CD4-positive, alpha-beta T cell treated with Interleukin-15 for 1 hour (primary cell): ENCODE measurements at places on chromosomes 5 and 9.
A peak's percentile ranks its signal among the peaks of the same experiment; 100 is the strongest.

- no peak for DNase-seq
Observed at GRCh38 chr9:95096381-95096780, 221.1 kb downstream of the FANCC start.

DNA sequence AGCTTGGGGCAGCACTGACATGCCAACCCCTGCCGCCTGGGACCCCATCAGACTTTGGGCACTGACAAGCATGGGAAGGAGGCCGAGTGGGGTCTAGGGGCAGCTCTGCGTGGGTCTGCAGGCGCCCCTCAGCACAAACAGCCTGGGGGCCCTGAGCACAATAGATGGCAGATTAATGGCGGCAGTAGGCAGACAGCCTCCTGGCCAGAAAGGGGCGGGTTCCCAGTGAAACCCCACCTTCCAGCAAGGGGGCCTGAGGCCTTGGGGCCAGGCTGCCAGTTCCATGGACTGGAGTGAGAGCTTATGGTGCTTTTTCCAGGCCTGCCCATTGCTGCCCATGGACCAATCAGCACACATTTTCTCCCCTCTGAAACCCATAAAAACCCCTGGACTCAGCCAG lies 2031.2 kb downstream of the EFNA5 start:
- DNase-seq, result no peak

DNA sequence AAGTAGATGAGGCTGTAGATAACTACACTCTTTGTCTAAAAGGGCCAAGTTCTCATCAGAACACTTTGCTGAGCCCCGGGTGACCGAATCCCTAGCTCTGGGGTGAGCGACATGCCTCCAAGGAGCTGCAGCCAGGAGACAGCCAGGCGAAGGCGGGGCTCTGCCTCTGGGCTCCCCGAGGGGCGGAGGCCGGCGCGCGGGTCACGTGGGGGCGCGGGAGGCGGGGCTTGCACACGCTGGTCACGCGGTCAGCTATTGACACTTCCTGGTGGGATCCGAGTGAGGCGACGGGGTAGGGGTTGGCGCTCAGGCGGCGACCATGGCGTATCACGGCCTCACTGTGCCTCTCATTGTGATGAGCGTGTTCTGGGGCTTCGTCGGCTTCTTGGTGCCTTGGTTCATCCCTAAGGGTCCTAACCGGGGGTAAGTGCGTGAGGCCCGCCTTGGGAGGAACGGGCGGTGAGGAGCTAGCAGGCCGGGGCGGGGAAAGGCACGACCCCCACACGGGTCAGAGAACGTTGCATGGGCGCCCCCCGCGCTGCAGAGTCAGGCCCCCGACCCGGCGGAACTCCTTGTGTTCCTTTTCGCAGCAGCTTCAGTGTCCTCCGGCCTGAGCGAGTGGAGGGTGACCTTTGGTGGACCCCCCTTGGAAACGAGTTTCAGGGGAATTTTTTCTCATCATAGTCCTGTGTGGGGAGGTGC lies at the start of gene ATP6V0E1:
Gene ATP6V0E1 (plus strand): TSS at position 230 of the 702 bp plus-strand sequence. CDS start 90 bp downstream, at position 320.
- DNase-seq, result peak; percentile 92

- DNase-seq, result no peak
Observed at GRCh38 chr5:91135475-91136248, 247.5 kb downstream of the ARRDC3 start.

DNA sequence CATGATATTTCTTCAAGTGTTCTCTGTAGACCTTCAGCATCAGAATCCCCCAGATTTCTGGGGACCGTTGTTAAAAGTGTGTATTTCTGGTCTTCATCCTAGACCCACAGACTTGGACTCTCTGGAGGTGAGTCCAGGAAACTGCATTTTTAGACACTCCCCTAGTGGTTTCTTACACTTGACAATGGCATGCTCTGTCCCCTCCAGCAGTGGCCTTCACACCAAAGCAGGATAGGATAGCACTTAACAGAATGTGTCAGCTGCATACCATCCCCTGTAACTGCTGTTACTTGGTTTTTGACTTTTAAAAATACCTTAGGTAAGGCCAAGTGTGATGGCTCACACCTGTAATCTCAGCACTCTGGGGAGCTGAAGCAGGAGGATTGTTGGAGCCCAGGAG lies 20.8 kb downstream of the CDO1 start:
- no peak for DNase-seq

DNA sequence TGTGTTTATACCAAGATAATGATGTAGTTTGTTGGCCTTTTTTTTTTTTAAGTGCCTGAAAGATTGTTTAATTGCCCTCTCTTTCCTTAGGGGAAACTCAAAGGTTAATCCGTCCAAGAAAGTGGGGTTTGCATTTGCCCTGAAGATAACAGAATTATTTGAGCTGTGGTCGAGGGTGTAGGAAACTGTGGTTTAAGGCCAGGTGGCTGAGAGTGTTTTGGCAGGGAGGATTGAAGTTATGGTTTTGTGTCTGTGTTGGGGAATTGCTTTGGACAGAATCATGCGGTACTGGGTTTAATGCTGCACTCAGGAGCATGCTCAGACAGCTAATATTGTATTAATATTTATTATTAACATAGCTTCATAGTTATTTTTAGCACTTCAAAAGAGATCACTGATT lies 509.8 kb downstream of the EBF1 start:
- DNase-seq, result no peak
